ENCODE measurements at places on chromosomes 13 and 19. TPM values are rescaled to one million over a fixed set of nuclear protein-coding genes. Genes with fewer than 3 reads are reported as not detected.

PRRG2 gene
- total RNA-seq: 0.27 TPM

RDH8 gene
- not detected for total RNA-seq

MRPL34 gene
- 34.3 TPM for total RNA-seq

ALOX5AP gene
- not detected for total RNA-seq

Measured in fibroblast of the aortic adventitia (primary cell).